ENCODE measurements at places on chromosomes 3 and 15.

- no peak for DNase-seq
These were observed 323.3 kb upstream of the TLE3 start for GRCh38 chr15:70420948-70421482.

DNA sequence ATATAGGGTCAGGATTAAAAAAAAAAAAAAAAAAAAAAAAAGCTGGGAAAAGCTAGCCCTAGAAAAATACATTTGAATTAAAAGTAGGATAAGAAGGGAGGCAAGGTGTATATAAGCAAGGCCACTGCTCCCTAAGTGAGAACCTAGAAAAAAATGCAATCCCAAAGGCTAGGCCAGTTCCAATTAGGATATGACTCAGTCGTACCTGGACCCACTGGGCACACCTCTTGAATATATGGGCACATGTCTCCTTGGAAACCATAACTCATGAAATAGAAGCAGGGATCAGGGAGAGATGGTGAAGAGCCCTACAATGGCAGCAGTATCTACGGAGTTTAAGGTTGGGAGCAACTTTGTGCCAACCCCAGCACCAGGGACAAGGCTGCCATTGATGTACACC is 314.1 kb upstream of the IL12A start:
- no peak for DNase-seq

- no peak for DNase-seq
These were observed 19.9 kb downstream of the SMAD3 start for GRCh38 chr15:67085237-67085817.

- DNase-seq = no peak
These were observed 8.5 kb downstream of the SH2D7 start for GRCh38 chr15:78100886-78101285.

DNA sequence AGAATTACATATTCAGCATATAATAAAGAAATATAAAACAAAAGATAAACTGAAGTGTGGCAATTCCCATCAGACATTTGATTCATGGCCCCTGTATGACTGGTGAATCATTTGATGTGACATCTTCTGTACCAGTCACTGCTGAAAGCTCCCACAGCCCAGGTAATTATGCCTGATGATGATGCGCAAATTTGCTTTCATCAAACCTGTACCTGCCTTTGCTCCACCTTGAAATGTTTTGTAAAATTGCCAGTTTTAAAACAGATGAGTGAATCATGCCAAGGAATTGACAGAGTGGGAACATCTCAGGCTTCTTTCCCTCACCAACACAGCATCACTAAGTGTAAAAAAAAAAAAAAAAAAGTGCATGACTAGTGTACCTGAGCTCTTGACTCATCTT is 66.5 kb upstream of the EIF1B start:
- DNase-seq = no peak

Data from GF-D8 (cell line).